GM10248 (cell line): ENCODE measurements at places on chromosomes 16 and 17.

DNA sequence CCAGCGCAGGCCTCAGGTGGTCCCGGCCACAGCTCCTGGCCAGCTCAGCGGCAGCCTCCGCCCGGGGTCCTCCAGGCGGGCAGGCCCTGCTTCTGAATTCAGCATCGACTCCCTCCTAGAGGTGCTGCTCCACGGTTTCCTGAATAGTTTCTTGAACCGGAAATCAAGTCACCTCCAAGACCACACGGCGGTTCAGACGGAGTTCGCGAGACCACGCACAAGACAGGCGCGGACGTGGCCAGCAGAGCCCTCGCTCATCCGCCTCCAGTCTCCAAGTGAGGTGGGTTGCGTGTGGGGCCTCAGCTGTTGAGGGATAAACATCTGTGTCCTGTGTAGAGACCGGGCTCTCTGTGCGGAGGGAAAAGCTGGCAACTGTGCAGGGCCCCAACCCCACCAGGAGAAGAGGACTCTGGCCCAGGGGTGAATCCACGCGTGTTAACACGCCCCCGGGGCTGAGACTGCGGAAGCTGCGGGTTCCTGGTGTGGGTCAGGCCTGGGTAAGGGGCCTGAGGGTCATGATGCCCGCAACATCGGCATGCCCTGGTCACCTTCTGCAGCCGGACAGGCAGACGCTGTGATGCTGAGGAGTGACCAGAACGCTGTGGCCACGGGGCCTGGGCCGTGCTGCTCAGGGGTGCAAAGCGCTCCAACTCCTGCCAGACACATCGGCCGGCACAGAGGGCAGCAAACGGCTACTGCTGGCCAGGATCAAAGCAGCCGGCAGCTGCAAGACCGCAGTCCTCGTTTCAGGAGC, 55.0 kb upstream of the METRNL start:
- no peak for DNase-seq

DNA sequence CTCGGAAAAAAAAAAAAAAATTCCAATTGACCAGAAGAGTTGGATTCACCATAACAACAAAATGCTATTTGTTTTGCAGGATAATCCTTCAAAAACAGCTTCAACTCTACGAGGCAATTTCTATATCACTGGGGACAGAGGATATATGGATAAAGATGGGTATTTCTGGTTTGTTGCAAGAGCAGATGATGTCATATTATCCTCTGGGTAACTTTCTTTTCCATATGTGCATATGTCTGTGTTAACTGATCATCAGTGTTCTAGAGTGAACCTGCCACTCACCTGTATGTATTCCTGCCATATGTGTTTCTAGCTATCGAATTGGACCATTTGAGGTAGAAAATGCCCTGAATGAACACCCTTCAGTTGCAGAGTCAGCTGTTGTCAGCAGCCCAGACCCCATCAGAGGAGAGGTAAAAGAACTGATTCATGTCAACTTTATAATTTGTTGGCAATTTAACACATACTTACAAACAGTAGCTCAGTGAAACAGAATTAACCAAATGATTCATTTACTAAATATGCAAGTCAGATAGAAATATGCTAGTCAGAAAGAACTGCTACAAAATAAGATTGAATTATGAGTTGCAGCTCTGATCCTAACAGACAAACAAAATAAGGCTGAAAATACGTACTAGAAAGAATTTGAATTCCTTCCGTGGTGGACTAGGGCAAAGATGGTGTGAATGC, 14.2 kb downstream of the ERI2 start:
- no peak for DNase-seq

- DNase-seq, result no peak
These were observed 1.0 kb downstream of the TSPOAP1 start for GRCh38 chr17:58327363-58328194.

DNA sequence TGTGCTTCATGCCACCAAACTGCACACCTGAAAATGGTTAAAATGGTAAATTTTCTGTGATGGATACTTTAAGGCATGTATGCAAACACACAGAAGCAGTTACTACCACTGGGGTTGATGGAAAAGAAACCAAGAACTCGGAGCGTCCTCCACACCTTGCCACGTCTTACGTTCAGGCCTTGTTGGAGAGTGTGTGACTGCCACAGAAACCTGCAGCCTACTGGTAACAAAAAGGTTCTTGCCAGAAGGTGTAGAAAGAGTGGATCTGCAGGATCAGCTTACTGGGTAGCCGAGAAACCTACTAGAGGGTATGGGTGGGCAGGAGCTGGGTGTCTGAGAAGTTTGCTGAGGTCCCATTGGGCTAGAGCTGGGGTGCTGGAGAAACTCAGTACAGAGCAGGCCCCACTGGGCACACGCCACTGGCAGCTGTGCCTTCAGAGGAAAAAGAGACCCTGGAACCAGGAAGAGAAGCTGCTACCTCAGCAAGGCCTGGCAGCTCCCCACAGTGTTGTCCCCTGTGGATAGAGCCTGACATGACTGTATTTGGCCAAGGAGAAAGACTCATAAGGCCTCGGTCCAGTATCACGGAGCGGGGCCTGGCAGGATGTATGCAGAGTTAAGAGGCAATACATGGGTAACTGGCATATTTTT, 204.6 kb downstream of the SEC14L1 start:
- DNase-seq, result no peak

DNA sequence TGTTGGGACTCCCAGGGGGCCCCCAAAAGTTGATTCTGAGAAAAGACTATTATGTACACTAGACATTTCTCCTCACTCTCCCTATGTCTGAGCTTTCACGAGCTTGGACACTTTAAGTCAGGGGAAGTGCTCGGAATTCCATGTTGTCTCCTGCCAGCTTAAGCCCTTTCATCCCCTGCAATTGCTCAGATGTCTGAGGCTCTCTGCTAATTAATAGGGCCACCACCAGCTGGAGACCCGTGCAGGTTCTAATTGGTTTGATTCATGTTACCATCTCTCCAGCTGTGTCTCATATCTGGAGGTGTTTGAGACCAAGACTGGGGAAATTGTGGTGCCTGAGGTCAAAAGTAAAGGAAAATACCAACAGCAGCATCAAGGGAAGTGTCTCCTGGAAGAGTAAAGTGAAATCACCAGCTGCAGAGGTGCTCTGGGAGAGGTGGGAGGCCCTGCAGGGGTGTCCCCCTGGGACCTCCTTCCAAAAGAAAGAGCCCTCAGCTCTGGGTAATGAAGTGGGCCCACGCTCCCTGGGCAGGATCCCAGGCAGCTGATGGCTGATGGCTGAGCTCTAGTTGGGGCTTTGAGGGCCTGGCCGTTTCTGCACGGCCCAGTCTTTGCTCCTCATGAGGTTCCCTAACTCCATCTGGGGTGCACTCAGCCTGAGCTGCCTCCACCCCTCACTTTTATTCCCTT, 5.8 kb upstream of the UTS2R start:
- no peak for DNase-seq

DNA sequence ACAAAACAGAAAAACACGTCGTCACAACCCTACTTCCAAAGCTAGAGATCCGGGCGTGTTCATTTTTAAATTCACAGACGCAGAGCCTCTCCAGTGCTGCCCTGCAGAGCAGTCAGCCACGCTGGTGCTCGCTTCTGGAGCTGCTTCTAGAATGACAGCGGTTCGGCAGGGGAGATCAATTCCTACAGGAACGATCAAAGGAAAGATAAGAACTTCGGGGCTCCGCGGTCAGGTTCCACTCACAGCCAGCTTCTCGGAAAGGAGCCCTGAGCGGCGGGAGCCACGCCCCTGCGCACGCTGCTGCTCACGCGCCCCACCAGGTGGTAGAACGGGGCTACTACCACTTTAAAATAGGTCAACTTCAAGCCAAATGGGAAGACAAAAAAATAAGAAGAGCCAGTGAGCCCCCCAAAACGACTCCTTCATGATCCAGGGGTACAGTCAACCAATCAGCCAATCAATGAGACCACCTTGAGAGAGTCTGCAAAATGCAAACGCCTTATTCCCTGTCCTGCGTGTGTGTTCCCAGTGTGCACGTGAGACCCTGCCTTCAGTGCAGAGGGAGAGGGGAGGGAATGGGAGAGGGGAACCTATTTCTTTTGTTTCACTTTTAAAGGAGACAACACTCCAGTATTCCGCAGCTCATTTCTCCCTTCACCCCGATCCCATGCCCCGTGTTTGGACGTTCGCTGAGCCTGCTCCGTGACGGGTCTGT, 209.7 kb downstream of the RBFOX3 start:
- DNase-seq, result peak; percentile 89

DNA sequence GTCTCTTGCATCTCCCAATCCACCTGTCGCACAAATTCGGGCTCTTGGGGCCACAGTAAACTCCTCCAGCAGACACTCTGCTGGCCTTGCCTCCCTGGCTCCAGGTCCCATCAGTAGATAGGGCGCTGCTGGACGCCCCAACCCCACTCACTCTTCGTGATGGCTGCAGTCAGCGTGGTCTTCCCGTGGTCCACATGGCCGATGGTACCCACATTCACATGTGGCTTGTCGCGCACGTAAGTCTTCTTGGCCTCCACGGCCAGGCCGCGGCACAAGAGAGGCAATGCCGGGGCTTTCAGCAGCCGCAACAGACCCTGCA, 428 bp downstream of the TUFM start:
- DNase-seq, result no peak
